ENCODE measurements at places on chromosomes 3 and 15.

DNA sequence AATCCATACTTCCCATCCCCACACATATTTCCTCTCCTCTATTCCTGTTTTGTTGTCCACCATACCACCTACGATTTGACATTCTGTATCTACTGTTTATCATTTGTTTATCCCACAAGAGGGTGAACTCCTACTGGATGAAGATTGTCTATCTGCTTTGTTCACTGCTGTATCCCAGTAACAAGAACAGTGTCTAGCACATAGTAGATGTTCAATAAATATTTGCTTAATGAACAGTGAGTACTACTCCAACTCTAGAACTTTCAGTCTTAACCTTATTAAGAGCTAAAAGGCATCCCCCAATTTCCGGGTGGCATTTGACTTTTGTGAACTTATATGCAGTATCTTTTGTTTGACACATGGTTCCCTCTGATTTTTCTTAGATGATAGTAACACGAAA is 1.3 kb downstream of the PYGO1 start:
- no peak for DNase-seq

- DNase-seq = no peak
Measured at GRCh38 chr15:76529911-76530310, 193.3 kb downstream of the ISL2 start.

- no peak for DNase-seq
Measured at GRCh38 chr3:128081846-128082245, 29.6 kb downstream of the SEC61A1 start.

DNA sequence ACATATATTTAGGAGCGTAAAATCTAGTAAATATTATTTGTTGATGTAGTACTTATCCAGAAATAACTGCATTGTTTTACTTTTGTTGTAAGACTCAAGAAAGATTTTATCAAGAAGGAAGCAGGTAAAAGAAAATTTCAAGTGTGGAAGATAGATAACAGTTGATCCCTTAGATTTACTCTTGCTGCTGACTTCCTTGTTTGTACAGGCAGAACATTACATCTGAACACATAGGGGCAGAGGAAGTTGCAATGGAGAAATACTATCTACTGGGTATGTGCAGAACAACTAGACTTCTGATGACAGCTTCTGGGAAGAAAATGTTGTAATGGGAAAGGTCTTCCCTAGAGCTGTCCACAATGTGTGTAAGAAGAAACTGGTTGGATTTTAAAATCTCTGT is 350.6 kb downstream of the NLGN1 start:
- DNase-seq = no peak

DNA sequence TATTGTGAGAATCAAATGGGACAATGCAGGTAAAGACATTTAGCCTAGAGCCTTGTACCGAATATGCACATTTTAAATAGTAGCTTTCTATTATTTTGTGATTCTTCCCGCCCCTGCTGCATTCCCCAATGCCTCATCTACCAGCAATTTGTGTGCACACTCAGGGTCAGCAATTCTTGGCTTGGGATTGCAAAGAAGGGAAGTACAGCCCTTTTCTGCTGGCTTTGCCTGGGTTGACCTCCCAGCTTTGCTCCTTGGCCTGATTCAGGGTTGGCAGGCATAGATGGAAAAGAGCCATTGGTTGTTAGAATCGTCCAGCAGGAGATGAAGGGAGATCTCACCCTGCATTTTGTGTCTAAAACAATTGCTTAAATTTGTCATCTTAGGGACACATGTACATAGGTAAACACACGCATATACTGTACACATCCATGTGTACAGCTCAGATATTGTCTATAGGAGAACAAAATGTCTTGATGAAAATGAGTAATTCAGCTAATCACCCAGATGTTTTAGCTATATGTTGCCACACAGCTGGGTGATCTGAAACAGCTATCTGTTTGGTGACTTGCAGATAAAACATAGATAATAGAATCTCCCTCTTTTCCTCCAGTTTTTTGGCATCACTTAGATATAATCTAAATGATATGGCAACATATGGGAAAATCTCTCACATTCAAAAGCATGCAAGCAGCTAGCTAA is 340.9 kb upstream of the TBL1XR1 start:
- peak; percentile 7 for DNase-seq

DNA sequence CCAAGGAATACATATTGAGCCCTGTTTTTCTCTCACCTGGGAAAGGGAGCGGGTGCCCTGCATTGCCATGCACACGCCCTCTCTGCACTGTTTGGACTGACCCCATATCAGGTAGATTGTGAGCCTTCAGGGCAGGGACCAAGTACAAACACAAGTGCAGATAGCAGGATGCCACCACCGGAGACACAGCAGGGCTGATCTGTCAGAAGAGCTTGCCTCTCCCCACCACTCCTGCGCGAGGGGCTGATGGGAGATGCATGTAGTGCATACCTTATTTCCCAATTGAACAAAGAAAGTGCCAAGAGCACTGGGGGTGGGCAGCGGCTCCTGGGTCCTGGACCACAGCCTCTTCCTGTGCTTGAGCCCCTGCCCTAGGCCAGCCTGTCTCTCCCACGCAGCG is 9.0 kb upstream of the SLCO2A1 start:
- DNase-seq = no peak

- no peak for DNase-seq
Measured at GRCh38 chr3:65894679-65895453, 143.9 kb downstream of the MAGI1 start.

GRCh38 chr15:28991236-28992171 is 105.7 kb downstream of the APBA2 start:
- DNase-seq = no peak

- no peak for DNase-seq
Measured at GRCh38 chr3:151394611-151395010, 10.1 kb upstream of the P2RY12 start.

DNA sequence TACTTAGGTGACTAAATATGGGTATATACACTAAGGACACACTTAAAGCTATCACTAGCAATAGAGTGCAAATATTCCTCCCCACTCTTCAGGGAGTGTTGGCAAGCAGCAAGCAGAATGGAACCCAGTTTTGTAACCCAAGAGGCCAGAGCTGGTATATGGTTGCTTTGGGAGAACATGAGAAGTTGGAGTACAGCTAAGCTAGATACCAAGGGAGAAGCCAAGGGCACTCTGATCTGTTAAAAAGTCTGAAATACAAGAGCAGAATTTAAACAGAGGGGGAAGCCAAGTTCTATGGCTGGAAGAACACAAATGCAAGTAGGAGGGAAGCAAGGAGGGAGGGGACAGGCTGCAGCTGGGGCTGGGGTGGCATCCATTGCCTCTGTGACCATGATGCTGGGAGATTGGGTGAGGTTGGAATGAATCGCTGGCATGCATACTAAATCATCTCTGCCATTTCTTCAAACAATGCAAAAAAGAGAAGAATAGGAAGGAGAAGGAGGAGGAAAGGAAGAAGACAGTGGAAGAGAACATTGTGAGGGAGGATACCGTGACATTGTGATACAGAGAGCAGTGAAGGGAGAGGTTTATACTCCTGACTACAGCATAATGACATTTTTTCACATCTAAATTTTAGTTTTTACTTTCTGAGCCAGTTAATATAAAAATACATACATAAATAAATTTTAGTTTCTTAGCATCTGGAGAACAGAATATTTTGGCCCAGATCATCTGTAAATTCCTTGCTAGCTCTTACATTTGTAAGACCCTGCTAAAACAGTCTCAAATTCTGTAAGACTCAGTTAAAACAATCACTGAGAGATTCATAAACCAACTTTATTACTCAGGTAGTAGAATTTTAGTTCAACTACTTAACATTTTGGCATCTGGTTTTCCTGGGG is 9.0 kb upstream of the ANXA2 start:
- no peak for DNase-seq

DNA sequence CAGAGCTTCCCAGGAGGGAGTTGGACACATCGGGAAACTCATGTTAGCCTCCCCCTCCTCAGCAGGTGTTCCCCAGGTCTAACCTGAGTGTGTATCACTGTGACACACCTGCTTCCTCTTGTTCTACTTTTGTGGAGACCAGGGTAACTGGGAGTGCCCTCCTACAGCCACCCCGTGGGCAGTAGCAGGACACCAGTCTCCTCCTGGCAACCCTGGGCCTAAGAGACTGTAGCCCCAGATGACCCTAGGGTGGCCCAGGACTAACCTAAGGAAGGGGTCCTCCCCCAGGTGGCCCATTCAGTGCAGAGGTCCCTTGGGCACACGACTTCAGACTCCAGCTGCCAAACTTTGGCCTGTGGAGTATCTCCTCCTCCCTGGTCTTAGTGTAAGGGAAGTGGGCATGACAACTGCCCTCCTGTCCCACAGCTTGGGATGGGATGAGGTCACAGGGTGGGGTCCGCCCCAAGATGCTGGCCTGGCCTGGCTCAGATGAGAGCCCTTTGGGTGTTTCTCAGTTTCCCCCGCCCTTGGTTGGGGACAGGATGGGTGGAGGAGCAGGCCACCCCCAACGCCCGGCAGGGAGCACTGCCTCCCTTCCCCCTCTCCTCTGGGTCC is 4.8 kb downstream of the CSK start:
- DNase-seq = peak; percentile 40

GRCh38 chr3:38457111-38458003 is 3.7 kb downstream of the ACVR2B start:
- no peak for DNase-seq

GRCh38 chr3:39166932-39167532 is 13.6 kb upstream of the CSRNP1 start:
- no peak for DNase-seq

DNA sequence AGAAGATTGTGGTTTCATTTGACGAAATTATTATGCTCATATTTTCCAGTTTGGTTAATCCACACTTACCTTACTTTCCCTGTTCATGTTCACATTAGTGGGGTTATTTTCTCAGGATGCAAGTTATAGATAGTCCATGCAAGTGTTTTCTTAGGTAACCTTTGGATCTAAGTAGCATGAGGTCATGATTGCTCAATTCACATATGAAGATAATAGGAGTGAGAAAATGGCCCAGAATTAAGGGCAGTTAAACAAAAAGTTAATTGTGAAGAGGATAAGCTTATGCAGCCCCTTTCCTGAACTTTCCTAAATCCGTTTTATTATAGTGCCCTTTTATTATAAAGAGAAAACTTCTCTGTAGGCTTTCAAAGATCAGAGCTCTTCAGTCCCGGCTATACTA is 83.4 kb downstream of the CD200R1L start:
- DNase-seq = no peak

DNA sequence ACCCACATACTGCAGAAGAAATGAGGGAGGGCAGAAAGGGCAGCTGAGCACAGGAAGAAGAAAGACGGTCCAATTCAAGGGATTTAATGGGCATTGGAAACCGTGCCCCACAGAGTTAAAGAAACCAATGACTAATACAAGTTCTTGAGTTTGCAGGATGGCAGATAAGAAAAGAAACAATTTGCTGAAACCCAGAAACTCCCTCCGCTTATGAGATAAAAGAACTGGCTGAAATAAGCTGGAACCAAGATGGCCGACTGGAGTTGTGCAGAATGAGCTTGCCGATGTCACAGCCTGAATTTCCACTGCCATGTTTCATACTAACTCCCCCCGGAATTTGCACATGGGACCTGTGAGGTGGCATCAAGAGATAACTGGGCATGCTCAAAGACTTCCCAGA is 47.1 kb downstream of the SCAP start:
- no peak for DNase-seq

GRCh38 chr3:192063570-192063969 is 602.6 kb downstream of the PYDC2 start:
- DNase-seq = no peak

DNA sequence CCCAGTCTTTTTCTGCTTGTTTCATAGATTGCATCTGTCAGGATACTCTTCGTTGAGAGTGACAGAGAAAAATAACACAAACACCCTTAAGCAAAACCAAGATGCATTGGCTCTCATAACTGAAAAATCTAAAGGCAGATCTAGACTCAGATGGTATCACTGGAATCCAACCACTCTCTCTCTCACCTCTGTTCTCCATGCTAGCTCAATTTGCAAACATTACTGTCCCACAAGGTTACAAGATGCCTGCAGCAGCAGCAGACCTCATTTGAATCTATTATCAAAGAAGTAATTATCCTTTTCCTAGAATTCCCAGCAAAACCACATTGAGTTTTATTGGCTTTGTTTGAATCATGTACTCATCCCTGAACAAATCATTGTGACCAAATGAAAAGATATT is 19.1 kb upstream of the PCOLCE2 start:
- no peak for DNase-seq

DNA sequence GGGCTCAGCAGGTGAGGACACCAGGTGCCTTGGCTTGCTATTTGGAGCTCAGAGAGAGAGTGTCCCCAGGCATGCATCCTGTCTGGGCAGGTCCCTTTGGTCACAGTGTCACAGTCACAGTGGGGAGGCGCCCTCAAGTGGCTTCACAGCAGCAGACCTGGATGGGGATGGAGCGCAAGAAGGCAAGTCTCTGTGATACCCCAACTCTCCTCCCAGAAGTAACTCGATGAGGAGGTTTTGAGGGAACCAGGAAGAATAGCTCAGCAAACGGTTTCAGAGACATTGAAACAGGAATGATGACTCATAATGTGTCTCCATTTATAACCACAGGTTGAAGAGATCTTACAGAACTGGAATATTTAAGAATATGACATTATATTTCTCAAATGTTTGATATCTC is 66.5 kb upstream of the SH3GL3 start:
- DNase-seq = peak; percentile 5

GRCh38 chr3:192772240-192772894 is 45.0 kb upstream of the FGF12 start:
- no peak for DNase-seq

Data from CD4-positive, alpha-beta T cell treated with Interleukin-17A for 1 hour (primary cell).